Hematopoietic multipotent progenitor cell treated with erythropoietin and hydrocortisone succinate and interleukin-3 and kit ligand, for 6 days (in vitro differentiated cells): ENCODE measurements at places on chromosomes 6 and 20.
A peak's percentile ranks its signal among the peaks of the same experiment; 100 is the strongest.

DNA sequence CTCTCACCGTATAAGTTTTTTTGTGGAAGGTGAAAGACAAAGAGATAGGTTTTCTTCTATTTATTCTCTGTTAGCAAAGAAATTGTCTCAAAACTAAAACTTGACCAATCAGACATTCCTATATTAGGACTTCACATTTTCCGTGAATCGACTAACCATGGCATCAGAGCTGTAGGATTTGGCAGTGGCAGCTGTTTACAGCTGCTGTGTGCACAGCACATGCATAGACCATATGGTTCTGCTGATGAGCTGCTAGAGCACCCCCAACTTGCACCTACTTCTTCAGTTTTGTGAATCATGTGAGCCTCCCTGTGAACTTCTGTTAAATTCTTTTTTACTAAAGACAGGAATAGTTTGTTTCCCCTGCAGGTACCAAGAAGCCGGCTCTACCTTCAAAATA lies 157.9 kb downstream of the RFX6 start:
- DNase-seq = no peak

DNA sequence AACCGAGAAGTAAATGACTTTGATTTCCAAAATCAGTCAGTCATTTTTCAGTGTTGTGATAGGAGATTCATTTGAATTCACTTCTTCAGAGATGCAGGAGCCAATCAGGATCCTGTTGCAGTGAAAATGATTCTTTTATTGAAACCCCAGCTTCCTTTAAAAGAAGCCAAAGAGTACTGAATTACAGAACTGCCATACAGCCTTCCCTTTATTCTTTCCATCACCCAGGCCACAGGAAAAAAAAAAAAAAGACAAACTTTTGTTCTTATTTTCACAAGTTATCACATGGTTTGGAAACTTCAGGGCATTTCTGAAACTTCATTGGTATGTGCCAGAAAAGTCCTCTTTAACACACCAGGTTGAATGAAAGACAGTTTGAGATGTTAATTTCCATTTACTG lies 1.8 kb upstream of the CARMIL1 start:
- DNase-seq = no peak

DNA sequence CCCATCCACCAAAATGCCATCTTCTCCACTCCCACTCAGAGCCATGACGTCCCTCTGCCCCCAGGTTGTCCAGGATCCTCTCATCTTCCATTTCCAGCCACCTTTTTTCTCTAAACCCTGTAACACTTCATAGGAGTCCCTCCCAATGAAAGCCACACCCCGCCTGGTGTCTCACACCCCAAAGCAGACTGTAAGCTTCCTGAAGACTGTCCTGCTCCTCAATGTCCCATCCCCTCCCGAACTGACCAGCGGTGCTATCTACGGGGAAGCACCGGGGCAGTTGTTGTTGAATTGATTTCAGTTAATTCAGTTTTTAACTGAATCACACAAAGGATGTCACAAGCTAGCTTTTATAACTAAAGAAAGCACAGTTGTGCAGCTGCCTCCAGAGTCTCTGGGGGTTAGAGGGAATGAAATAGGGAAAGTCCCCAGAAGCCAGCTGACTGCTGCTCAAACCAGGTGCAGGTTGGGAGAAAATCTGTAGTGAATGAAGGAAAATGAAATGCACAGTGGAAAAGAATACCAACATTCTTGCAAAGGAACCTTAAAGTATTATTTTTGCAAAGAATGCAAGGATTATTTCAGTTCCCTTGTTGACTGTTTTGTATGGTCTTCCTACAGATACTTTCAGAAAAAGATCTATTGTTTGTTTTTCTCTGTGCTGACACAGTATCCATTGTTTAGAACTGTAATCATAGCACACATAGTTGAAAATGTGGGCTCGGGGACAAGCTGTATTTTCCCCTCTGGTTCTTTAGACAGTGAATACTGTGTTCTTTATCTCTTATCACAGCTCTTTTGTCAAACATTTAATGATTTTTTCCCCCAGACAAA lies 222.6 kb upstream of the QKI start:
- DNase-seq = no peak

DNA sequence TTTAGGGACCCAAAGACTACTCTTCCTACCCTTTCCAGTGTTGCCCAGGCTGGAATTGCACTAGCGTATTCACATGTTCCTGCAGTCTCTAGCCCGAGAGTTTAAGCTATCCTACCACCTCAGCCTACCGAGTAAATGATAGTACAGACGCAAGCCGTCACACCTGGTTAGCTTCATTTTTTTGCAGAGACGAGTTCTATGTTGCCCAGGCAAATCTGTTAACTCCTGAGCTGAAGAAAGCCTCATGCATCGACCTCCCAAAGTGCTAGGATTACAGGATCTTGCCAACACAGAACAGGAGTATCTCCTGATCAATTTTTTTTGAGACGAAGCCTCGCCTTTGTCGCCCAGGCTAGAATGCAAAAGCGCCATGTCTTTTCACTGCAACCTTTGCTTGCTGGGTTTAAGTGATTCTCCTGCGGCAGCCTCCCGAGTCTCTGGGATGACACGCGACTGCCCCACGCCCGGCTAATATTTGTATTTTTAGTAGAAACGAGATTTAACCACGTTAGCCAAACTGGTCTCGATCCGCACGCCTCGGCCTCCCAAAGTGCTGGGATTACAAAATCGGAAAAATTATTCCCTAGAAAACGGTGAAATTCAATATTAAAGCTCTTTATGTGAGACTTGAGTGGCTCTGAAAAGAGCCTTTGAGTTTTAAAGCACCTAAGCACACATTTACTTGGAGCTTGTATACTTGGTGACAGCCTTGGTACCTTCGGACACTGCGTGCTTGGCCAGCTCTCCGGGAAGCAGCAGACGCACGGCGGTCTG lies 128.5 kb downstream of the HFE start:
- peak; percentile 79 for DNase-seq

GRCh38 chr6:56400273-56400672 lies 152.9 kb upstream of the COL21A1 start:
- DNase-seq = no peak

- no peak for DNase-seq
Measured at GRCh38 chr6:13072686-13073347, 255.5 kb downstream of the TBC1D7 start.

DNA sequence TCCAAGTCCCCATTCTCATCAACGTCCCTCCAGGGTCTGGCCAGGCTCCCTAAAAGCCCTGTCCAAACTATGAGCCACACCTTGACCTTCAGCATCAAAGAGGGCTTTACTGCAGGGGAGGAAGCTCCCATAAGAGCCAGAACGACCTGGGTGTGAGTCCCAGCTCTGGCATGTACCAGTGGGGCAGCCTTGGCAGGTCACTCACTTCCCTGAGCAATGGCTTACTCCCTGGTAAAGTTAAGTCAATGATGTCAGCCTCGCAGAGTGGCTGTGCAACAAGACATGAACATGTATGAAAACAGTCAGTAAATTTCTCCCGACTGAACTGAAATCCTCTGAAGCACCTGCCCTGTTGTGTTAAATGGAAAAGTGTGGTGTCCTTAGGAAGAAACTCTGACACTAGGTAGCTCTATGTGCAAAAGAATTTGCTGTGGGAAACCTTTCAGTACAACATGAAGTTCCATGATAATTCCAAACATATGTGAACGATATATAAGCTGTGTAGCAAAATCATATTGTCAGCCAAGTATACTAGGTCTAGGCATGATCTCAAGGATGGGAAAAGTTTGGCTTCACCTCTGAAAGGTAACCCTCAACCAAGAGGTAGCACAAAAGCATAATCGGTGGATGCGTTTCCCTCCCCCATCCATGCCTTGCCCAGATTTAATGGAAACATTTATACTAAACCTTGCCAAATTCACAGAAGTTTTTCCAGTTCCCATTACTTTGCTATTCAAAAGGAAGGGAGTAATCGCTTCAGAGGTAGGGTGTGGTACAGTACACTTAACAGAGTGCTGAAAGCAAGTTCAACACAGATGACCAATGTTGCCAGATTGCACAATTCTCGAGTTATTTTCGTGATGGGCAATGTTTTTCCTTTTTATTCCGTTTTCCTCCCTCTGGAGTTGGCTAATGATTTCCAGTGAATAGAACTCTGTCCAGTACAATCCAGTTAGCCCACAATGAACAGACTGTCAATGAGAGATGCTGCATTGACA lies 49.0 kb upstream of the RANBP9 start:
- no peak for DNase-seq

- no peak for DNase-seq
Measured at GRCh38 chr20:52948491-52948890, 23.7 kb upstream of the TSHZ2 start.

GRCh38 chr6:65627015-65627414 lies 80.0 kb downstream of the EYS start:
- DNase-seq = no peak

DNA sequence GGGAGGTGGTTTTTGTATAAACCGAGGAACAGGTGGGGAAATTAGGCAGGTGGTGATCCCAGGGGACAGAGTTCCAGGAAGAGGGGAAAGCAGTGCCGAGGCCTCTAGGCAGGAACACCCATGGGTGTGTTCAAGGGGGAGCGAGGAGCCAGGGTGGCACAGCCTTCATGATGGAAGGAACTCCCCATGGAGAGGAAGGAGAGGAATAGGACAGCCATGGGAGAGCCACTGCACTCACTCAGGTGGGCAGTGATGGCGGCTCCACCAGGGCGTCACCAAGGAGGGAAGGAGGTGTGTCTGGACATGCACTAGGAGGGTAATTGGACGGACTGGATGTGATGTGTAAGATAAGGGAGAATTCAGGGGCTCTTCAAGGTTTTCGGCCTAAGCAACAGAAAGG lies 98.2 kb downstream of the THBS2 start:
- no peak for DNase-seq

DNA sequence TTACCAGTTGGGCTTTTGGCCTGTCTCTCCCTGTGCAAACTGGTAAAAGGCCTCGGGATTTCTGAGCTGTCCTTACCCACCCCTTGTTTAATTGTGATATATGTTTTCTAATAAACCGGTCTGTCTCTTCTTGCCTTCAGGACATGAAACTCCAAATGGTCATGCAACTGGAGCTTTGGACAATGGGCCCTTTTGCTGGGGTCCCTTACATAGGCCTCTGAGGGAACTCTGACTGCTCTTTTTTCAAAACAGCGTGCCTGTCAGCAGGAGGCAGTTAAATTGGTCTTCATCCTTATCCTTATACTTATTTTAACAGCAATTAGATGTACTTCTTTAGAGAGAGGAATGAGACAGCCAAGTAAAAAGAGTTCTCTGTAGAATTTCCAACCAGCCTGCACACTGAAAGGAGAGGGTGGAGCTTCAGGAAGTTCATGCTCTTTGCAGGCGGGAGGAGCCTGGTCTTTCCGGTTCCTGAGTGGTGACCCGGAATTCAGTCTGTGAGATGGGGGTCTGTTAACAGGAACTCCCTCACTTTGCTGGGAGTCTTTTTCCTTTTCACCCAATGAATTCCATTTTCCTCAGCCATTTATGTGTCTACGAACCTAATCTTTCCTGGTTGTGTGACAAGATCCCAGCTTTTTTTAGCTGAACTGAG lies 299.6 kb upstream of the GJE1 start:
- DNase-seq = no peak

DNA sequence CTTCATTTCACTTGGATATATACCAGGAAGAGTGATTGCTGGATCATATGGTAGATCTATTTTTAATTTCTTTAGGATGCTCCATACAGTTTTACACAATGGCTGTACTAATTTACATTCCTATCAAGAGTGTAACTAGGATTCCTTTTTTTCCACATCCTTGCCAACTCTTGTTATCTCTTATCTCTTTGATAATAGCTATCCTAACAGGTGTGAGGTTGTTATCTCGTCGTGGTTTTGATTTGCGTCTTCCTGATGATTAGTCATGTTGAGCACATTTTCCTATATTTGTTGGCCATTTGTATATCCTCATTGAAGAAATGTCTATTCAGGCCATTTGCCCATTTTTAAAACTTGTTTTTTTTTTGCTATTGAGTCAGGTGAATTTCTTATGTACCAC lies 552.4 kb downstream of the RFPL4B start:
- no peak for DNase-seq
